ENCODE measurements at places on chromosomes 5 and 9.

GRCh38 chr5:80082281-80082680, 47.1 kb downstream of the THBS4 start:
- DNase-seq, result no peak

- DNase-seq, result no peak
These were observed 75.6 kb upstream of the ZSWIM6 start for GRCh38 chr5:61256474-61256873.

DNA sequence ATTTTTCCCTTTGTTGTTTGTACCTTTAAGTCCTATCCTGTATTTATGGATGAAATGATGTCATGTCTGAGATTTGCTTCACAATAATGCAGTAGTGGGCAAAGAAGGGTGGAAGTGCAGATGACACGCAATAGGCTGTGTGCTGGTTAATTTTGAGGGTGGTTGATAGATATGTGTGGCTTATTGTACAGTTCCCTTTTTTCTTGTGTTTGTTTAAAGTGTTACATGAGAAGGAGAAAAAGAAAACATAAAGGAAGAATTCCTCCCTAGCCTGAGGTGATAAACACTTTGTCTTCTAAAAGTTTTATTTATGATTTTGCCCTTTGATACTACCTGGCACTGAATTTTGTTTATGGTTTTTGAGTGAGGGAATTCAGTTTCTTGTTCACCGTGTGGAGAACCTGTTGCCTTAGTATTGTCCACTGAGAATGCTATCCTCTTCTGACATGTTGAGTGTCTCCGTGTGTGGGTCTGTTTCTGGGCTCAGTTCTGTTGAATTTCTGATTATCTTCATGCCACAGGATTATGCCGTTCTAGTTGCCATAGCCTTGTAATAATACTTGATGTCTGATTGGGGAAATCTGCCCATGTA, 52.3 kb upstream of the FAM120AOS start:
- no peak for DNase-seq

DNA sequence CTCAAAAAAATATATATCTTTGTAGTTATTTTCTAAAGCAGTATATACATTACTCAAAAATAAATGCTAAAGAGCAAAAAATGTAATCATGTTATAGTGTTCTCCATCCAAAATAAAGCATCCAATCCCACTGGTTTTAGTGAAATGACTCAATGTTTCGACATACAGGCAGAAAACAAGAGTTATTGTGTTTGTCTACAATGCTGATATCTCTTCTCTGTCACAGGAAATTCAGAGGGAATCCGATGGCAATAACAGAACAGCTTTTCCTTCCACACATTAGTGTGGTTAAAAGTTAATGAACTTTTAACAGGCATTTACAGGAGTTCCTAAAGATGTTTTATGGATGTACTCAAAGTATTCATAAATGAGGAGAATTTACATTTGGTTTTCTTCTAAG, 12.0 kb downstream of the TTC33 start:
- no peak for DNase-seq

GRCh38 chr5:152811988-152812387, 406.9 kb upstream of the NMUR2 start:
- DNase-seq, result no peak

DNA sequence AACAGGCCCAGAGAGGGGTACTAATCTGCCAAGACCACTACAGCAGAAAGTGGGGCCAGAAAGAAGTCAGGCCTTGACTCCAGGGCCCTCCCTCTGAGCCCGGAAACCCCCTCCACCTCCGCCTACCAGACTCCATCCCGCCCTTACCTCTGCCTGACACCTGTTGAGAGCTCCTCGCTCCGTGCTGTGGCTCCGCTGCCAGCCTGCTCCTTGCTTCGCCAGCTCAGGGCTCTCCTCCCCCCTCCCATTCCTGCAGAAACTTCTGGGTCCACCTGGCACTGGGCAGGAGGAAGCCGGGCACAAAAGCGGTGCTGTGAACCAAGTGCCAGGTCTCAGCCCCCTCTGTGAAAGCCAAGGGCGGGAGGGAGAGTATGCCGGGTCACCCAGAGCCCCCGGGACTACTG, 6.4 kb upstream of the ST6GALNAC6 start:
- no peak for DNase-seq

- DNase-seq, result no peak
These were observed 34.5 kb upstream of the GABRP start for GRCh38 chr5:170748951-170749471.

- no peak for DNase-seq
These were observed 77.7 kb upstream of the SPEF2 start for GRCh38 chr5:35540002-35540401.

GRCh38 chr5:118653183-118653582, 335.2 kb downstream of the DTWD2 start:
- DNase-seq, result no peak

- no peak for DNase-seq
These were observed 45.9 kb downstream of the TTC1 start for GRCh38 chr5:160054831-160055230.

GRCh38 chr9:35749515-35750255, 598 bp downstream of the RGP1 start:
- no peak for DNase-seq

GRCh38 chr9:114482593-114482992, 22.7 kb downstream of the WHRN start:
- no peak for DNase-seq

GRCh38 chr9:35746583-35746982, 2.4 kb downstream of the GBA2 start:
- no peak for DNase-seq

GRCh38 chr9:36939655-36940499, 94.2 kb downstream of the PAX5 start:
- no peak for DNase-seq

DNA sequence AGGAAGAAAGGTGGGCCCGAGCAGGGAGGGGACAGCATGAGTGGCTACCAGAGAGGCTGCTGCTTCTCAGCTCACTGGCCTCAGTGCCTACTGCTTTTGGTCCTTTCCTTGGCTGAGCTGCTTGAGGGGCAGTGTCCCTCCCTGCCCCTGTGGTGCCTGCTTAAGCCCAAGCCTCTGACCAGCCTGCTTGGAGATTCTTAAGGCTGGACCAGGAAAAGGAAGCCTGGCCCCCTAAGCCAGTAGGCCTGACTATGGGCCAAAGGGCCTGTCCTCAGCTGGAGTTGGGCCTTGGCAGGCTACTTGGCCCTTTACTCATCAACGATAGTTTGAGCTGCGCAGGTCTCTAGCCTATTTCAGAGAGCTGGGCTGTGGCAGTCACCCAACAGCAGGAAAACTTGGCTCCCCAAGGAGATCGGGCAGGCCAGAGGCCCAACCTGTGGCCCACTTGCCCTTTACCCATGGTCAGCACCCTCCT, 24.9 kb downstream of the TCF7 start:
- no peak for DNase-seq

GRCh38 chr9:27423915-27424710, 100.0 kb upstream of the IFNK start:
- no peak for DNase-seq

DNA sequence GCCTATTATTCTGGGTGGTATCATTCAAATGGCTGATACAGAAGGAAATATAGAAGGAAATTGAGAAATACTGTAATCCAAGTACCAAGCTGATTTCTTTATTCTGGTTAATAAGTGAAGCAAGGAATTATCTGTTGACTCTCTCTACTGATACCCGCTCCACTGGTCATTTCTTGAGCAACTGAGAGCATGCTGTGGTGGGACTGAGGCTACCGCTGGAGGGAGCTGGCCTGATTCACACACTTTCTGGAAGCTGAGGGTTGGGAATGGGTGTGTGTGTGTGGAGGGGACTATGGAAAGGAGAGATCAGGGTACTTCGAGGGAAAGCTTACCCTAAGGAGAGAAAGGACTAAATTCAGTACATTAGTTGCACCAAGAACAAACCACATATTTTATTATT, 104.1 kb downstream of the UGCG start:
- DNase-seq, result no peak

DNA sequence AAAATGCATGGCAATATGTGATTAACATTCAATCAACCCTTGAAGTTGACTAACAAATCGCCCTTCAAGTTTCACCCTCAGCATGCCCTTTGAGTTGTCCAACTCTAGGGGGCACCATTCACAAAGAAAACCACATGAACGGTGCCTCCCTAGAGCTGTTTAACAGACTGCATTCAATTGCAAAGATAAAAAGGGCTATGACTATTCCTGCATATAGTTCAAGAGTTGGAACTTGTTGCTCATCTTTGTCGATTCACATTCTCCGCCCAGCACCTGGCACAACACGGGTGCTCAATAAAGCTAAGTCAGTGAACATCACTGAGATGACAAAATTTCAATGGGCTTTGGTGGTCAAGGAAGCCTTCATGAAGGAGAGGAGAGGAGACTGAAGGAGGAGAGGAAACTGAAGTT, 69.6 kb upstream of the SLC30A5 start:
- DNase-seq, result no peak

- no peak for DNase-seq
These were observed 513.4 kb upstream of the MEF2C start for GRCh38 chr5:89396278-89396954.

GRCh38 chr5:43020399-43020746, 19.7 kb downstream of the ANXA2R start:
- no peak for DNase-seq

DNA sequence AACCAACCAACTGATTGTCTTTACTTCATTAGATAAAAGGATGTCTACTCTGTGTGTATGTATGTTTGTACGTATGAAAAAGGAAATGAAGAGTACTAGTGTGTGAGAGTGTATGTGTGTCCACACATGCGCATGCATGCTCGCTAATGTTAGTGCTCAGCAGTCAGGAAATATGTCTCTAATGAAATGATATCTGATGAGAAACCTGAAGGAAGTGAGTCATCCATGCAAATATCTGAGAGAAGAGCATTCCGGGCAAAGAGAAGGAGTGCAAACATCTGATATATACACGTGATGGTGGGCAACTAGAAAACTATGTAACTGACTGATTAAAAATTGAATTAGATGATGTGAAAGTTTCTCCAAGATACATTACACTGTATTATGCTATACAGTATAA, 29.6 kb upstream of the UGCG start:
- no peak for DNase-seq

- no peak for DNase-seq
These were observed 548.8 kb downstream of the EFNA5 start for GRCh38 chr5:107121793-107122519.

- no peak for DNase-seq
These were observed 84.7 kb downstream of the HSD17B3 start for GRCh38 chr9:96217294-96217707.

GRCh38 chr9:133602277-133602676, 6.9 kb downstream of the FAM163B start:
- no peak for DNase-seq

DNA sequence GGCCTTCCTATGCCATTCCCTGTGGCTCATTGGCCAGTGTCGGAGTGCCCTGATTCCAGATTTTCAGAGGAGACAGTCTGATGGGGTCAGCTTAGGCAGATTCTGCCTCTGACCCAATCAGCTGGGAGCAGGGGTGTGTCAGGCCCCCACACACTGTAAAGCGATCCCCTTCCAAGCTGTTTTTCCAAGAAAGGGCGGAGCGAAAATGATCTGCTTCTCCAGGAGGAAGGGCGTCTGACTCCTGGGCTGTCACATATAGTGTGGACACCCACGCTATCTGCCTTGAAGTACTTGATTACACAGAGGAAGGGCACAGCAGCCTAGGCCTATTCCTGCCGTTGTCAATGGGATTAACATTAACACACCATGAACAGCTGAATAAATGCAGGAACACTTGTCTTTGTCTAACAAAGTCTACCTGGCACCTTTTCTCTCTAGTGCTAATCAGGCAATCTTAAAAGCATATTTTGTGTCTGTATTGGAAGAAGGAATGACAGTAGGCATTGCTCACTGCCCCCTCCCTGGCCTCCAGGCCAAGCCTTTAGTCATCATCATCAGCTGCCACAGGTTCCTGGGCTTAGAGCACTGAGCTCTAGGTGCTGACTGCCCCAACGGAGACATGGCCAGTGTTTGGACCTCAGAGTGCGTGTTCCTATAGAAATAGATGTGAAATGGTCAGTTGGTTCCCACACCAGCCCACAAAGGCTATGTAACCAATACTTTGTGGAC, 218.7 kb downstream of the MELK start:
- DNase-seq, result no peak

DNA sequence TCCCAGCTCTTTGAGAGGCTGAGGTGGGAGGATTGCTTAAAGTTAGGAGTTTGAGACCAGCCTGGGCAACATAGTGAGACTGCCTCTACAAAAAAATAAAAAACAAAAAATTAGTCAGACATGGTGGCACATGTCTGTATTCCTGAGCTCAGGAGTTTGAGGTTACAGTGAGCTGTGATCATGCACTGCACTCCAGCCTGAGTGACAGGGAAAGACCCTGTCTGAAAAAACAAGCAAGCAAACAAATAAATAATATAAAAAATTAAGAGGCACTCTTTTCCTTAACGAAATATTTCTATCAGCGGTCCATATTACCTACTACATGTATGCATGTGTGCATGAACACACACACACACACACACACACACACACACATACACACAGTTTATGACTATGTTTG, 20.9 kb upstream of the FOCAD start:
- DNase-seq, result no peak

- DNase-seq, result no peak
These were observed 8.0 kb downstream of the BRD3 start for GRCh38 chr9:134059661-134060395.

GRCh38 chr9:28774433-28775235, 1201.4 kb upstream of the C9orf72 start:
- DNase-seq, result no peak

GRCh38 chr9:36517131-36517530, 55.6 kb upstream of the MELK start:
- no peak for DNase-seq

- no peak for DNase-seq
These were observed 2.5 kb upstream of the ST6GALNAC4 start for GRCh38 chr9:127919253-127919815.

- DNase-seq, result no peak
These were observed 62.3 kb downstream of the FOXI1 start for GRCh38 chr5:170168002-170168401.

GRCh38 chr5:117860550-117860949, 1127.8 kb downstream of the DTWD2 start:
- DNase-seq, result no peak

- DNase-seq, result no peak
These were observed 50.9 kb downstream of the JAKMIP2 start for GRCh38 chr5:147731431-147732290.

DNA sequence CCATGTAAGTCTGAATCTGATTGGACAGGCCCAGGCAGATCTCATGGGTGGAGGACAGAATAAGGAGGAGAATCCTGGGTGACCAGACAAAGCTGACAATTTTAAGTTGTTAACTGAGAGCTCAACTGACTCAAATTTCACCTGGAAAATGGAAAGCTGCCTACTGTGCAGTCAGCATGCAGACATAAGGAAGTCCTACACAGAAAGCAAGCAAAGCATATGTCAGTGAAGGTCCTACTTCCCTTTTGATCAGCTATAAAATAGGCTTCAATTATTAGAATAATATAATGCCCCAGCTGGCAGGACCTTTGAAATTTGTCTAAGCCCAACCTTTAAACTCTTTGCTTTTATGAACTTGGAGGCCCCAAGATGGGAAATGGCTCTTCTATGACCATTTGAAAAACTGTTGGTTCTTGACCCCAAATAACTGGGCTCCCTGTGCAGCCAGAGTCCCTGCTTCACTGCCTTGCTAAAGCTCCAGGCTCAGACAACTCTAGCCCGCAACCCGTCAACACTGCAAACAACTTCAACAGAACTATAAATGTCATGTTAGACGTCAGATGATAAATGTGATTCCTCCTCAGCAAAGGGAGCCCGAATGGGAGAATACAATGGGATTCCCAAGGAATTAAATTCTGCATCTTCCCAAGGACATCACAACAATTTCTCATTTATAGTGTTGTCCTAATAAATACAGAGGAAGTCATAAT, 118.9 kb upstream of the ADRA1B start:
- no peak for DNase-seq

Data from activated CD8-positive, alpha-beta memory T cell treated with anti-CD3 and anti-CD28 coated beads for 48 hours (primary cell).